Upper lobe of right lung (tissue), 1 donor: ENCODE measurements at places on chromosomes 1 and 21. TPM values are rescaled to one million over a fixed set of nuclear protein-coding genes. Genes with fewer than 3 reads are reported as not detected.

Gene LCE2B
- total RNA-seq = not detected

DNA sequence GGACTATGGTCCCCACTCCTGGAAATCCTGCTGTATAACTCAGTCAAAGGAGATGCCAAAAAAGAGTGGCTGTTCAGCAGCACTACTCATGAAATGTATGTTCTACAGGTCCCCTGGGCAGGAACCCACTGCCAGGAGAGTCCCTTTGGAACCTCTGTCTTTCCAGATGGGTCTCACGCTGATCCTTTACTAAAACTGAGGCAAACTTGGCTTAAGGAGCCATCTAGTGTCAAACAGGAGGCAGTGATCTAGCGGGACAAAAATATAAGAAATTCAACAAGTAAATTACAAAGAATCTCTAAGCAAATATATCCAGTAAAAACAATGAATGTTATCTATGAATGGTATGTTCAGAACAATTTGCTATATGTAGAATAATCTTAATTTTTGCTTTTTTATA is 80.5 kb upstream of the PRMT6 start:
- H3K27me3 ChIP-seq = no peaks in the 10 kb centered on the region
- no peak overlapping the region for H3K4me3 ChIP-seq
- H3K36me3 ChIP-seq = no peaks in the 10 kb centered on the region
- no peak overlapping the region for H3K27ac ChIP-seq
- no peaks in the 10 kb centered on the region for H3K4me1 ChIP-seq

GRCh38 chr1:227793079-227793947 is 22.2 kb upstream of the PRSS38 start:
- peaks cover 3% of the 10 kb centered on the region for H3K4me1 ChIP-seq
- H3K36me3 ChIP-seq = no peaks in the 10 kb centered on the region
- H3K4me3 ChIP-seq = no peak overlapping the region
- peak; percentile 59 for DNase-seq

DNA sequence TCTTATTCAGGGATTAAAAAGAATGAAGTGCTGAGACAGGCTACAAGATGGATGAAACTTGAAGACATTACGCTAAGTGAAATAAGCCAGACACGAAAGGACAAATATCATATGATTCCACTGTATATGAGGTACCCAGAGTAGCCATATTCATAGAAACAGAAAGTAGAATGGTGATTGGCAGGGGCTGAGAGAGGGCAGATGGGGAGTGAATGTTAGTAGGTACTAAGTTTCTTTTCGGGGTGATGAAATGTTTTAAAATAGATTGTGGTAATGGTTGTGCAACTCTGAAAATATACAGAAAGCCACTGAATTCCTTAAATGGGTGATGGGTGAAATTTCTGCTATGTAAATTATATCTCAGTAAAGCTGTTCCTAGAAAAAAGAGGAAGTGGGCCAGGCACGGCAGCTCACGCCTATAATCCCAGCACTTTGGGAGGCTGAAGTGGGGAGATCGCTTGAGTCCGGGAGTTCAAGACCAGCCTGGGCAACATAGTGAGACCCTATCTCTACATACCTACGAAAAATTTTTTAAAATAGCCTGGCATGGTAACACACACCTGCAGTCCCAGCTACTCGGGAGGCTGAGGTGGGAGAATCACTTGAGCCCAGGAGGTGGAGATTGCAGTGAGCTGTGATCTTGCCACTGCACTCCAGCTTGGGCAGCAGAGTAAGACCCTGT is 15.9 kb downstream of the SLC27A3 start:
- no peaks in the 10 kb centered on the region for H3K36me3 ChIP-seq
- H3K27ac ChIP-seq = peak overlapping the region; percentile 72
- H3K4me3 ChIP-seq = peak overlapping the region; percentile 25
- H3K4me1 ChIP-seq = peaks cover 23% of the 10 kb centered on the region
- no peak for DNase-seq
- H3K27me3 ChIP-seq = no peaks in the 10 kb centered on the region

Gene GJA8
- not detected for total RNA-seq

DNA sequence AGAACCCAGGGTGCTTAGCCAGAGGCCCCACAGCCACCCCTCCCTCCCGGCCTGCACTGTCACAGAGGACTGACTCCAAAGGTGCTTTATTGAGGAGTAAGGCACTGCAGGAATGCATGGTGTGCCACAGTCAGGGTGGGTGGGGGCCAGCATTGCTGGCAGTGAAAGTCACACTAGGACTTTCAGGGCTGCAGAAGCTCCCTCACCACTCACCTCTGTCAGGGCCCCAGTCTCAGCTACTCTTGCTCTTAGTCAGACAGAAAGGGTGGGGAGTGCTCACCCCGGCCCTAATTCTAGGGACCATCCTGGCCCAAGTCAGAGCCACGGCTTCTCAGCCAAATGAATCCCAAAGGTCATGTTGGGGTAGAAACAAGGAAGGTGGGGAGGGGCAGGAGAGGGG is 19.4 kb downstream of the KNCN start:
- DNase-seq = no peak
- no peaks in the 10 kb centered on the region for H3K36me3 ChIP-seq
- H3K27me3 ChIP-seq = peaks cover 26% of the 10 kb centered on the region
- no peak overlapping the region for H3K27ac ChIP-seq
- H3K4me1 ChIP-seq = no peaks in the 10 kb centered on the region

DNA sequence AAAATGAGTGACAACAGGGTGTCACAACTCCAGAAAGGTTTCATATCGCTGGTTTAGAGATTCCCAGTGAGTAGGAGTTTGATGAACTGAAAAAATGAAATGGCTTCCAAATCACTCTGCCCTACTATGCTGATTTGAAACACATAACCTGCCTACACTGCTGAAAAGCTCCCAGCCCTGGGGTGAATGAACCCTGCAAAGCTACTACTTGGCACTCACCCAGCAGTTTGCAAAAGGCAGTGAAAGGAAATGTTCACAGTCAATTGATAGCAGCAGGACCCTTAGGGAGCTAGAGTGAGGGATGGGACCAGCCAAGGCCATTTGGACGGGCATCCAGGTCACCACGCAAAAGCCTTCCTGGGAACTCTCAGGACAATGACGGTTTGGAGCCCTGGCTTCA is 44.4 kb upstream of the SRP9 start:
- H3K27ac ChIP-seq = no peak overlapping the region
- H3K4me1 ChIP-seq = peaks cover 20% of the 10 kb centered on the region
- no peaks in the 10 kb centered on the region for H3K36me3 ChIP-seq
- no peak overlapping the region for H3K4me3 ChIP-seq
